ENCODE measurements at places on chromosomes 6 and 20.

DNA sequence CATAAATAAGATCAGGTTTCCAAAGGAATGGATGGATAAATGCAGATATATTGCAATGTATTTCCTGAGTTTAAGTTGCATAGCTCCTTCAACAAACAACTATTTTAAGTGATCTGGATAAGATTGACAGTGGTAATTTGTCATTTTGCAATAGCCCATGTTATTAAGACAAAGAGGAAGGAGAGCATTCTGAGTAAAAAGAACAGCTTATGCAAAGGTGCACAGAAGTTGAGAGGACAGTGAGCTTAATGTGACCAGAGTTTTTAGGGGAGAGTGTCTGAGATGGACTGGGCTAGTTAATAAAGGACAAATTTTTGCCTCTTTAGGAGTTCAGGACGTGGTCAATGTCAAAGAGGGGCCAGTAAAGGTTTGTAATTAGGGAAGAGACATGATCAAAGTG, 48.8 kb upstream of the FBXO30 start:
- DNase-seq, result no peak

DNA sequence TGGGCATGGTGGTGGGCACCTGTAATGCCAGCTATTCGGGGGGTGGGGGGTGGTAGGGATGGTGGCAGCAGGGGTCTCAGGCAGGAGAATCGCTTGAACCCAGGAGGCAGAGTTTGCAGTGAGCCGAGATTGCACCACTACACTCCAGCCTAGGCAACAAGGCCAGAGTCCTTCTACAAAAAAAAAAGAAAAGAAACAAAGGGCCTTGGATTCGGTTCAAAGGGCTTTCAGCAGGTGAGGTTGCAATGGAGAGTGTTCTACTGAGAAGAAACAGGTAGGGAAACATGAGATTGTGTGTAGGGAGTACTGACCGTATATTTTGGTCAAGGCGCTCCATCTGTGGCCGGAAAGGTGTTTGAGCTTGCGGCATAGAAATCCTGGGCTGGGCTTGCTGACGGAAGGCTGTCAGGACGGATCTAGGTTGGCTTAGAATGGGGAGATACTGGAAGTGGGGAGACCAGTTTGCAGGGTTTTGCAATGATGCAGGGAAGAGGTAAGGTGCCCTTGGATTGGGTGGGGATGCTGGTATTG, 40.7 kb upstream of the DSP start:
- DNase-seq, result no peak

- DNase-seq, result no peak
Measured at GRCh38 chr6:40794586-40794985, 207.4 kb upstream of the LRFN2 start.

DNA sequence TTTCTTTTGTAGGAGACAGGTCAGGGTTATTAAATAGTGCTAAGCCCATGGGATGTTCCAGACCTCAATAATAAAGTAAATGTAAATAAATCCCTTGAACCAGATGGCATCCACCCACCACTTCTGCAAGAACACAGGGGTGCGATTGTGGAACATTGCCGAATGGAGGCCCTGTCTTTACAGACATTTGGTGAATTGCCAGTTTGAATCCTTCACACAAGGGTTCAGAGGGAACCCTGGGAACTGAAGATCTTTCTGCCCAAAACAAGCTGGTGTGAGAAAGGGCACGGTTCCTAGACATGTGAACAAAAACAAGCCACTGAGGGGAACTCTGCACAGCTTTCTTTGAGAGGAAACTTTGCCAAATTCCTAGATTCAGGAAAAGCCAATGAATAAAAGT, 30.2 kb upstream of the RNF8 start:
- DNase-seq, result peak; percentile 21

GRCh38 chr20:13904766-13905165, 85.6 kb downstream of the SEL1L2 start:
- DNase-seq, result no peak

DNA sequence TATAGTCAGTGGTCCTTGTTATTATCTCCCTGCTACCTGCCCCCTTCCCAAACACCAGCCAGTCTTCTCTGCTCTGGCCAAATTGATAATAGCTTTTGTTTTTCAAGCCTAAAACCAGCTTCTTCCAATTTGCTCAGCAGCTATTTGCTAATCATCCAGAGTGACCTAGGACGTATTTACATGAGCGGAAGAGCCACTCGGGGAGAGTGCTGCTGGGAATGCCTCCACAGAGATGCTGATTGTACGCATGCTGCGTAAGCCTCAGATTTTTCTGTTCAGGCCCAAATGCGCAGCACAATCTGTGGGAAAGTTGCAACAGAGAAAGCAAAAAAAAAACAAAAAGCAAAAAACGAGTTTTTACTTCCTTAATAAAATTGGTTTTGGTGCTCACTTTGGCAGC, 24.4 kb upstream of the ID1 start:
- DNase-seq, result peak; percentile 56

DNA sequence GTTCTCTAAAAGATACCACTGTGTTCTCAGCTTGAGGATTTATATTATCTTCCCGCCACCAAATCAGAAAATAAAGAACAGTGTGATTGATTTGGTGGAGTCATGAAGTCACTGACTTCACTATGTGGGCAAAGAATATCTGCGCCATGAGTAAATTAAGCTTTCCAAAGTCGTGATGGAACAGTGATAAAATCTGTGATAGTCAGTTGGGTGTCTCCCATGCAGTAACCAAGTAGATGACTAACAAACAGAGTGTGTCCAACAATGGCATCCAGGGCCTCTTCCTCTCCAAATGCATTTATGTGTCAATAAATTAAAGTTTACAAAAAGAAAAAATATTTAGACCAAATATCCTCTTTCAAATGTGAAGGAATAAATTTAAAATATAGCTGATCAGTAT, 87.0 kb upstream of the DST start:
- DNase-seq, result peak; percentile 93

DNA sequence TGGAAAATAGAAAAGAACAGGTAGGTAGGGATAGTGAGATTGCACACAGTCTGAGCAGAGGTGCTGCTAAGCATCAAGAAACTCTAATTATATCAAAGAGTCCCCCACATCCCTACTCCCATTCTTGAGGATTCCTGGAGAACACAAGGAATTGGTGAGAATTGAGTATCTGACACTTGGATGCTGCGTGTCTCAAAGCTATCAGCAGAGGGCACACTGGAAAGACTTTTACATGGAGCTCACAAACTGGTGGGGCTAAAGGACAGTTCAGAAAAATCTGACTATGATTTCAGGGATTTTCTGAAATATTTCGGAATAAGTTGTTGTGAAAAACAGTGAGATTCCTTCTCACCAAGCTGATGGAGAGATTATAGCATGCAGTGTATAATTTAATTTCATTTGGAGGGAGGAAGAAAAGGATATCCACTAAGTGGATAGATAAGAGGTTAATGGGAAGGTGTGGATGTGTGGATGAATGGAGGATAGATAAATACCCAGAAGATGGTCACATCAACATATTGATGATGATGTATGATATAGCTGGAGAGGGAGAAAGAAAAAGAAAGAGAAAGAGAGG, 215.4 kb upstream of the DEFB112 start:
- peak; percentile 1 for DNase-seq

DNA sequence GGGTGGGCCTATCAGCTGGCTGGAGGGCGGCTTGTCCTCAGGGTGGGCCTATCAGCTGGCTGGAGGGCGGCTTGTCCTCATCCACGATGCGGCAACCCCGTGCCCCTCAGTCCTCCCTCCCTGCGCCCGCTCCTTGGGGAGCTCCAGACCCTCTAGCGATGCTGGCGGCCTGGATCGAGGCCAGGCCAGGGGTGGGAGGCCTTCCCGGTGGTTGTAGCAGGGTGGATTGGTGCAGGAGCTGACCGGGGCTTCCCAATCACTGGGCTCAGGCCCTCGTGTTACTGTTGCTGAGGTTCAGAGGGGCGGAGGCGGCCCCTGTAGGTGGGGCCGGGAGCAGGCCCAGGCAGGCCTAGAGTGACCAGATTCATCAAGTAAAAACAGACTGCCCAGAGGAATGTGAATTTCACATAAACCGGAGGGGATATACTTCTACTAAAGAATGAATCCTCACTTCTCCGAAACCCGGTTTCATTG, 8.8 kb downstream of the SLC17A9 start:
- no peak for DNase-seq

GRCh38 chr20:20386192-20386591, 18.3 kb downstream of the INSM1 start:
- DNase-seq, result no peak

- no peak for DNase-seq
Measured at GRCh38 chr6:47451162-47451561, 26.4 kb upstream of the CD2AP start.
